ENCODE measurements at places on chromosomes 1 and 21.

DNA sequence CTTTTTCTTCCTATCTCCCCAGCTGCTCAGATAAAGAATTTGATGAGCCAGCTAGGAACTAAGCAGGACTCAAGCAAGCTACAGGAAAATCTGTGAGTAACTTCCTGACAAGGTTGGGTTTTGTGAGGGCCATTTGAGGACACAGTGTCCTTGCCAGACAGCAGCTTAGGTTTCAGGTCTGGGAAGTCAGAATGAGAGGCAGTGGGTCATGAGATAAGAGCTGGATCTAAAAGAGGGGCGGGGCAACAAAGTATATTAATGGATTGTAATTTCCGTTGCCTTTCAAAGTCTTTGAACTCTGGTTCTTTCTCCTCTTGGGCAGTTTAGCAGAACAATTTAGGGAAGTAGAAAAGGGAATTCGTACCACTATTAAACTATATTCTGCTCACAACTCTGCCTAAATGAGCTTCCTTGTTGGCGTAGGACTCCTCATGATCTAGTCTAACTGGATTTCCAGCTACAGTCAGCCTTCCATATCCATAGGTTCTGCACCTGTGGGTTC, 16.6 kb downstream of the STX12 start:
- DNase-seq, result no peak

DNA sequence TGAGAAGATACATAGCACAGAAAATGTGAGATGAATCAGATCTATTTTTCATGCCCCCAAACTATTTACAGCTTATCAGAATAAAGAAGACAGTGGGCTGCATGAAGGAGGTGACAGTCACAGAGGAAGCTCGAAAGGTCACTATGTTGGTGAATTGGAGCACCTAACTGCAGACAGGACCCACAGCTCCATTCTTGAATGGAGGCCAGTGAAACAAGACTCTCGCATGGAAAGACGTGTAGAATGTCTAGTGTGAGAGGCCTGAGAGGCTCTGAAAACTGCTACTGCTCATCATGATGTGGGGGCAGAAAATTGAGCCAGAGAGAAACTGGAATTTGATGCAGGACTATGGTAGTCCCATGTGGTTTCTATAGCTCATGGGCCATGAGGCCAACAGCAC, 60.3 kb upstream of the CCDC190 start:
- DNase-seq, result no peak

DNA sequence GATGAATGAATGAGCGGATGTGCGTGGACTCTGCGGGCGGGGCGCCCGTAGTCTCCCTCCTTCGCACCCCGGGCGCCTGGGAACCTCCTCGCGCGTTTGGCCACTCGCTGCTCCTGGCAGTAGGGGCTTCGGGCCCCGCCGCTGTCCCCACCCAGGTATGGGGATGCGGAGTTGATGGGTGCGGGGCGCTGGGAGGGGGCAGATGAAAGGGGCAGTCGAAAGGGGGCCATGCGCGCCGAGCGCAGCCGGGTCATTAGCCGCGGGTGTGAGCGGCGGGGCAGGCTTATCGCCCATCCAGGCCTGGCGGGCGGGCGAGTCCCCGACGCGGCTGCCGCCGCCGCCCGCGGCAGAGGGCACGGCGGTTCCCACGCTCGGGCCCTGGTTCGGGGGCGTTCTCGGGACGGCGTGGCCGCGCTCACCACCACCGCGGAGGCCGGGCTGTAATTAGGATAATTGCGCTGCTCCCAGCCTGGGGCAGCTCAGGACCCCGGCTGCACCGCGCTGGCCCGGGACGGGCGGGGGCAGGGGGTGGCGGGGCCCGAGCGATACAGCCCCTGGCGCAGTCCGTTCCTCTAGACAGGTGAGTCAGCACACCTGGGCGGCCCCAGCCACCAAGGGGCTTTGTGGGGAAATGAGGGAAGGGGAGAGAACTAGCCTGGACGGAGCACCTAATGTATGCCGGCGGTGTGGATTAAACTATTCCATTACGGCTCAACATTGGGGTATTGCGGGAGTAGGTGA, 22.1 kb upstream of the CITED4 start:
- no peak for DNase-seq

DNA sequence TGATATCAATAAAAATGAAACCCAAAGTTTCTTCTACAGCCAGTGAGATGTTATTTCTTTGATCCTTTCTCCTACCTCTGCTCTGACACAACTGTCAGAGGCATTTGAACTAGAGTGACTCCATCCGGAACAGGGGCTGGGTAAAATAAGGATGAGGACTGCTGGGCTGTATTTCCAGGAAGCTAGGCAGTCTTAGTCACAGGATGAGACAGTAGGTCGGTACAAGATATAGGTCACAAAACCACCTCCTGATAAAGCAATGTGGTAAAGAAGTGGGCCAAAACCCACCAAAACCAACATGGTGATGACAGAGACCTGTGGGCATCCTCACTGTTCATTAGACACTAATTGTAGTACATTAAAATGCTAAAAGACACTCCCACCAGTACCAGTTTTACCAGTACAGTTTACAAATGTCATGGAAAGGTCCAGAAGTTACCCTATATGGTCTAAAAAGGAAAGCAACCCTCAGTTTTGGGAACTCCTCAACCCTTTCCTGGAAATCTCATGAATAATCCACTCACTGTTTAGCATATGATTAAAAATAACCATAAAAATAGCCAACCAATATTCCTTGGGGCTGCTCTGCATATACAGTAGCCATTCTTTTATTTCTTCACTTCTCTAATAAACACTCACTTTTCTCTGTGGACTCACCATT, 96.7 kb downstream of the GABPA start:
- DNase-seq, result no peak

DNA sequence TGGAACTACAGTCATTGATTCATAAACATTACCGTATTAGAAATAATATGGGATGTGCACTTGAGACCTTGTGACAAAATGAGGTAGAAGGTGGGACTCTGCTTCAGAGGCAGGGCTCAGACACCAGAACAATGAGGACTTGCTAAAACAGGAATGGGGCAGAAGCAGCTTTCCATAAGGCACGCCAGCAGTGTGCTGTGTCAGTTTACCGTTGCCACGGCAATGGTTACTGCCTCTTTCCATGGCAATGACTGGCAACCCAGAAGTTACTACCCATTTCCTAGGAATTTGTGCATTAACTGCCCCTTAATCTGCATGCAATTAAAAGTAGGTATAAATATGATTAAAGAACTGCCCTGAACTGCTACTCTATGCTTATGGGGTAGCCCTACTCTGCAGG, 169.0 kb downstream of the CHRM3 start:
- DNase-seq, result no peak

DNA sequence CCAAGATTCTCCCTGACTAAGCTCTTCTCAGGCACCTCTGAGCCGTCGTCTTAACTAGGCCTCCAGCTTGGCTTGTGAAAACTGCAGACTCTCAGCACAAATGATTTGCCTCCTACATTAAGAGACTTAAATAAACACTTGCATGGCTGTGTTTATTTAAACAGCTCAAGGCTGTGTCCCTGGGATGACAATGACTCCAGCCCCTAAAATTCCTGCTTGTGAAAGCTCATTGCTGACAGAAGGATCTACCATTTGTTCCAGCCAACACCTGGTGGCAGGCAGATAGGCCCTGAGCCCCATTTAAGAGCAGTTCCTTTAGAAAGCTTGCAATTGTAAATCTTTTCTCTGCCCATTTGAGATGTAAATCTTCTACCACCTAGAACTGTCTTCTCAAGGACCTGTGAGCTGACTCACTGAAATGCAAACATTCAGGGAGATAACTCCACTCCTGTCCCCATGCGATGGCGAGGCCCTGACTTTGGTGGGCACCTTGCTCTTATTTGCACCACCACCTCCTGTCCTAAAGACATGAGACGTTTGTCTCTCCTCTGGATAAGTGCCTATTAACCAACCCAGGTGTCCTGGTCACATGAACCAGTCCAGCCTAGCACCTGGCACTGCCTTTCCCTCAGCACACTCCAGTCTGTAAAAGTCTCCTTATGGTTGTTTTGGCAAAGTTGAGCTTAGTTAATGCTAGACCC, 15.1 kb upstream of the PCP4 start:
- no peak for DNase-seq

DNA sequence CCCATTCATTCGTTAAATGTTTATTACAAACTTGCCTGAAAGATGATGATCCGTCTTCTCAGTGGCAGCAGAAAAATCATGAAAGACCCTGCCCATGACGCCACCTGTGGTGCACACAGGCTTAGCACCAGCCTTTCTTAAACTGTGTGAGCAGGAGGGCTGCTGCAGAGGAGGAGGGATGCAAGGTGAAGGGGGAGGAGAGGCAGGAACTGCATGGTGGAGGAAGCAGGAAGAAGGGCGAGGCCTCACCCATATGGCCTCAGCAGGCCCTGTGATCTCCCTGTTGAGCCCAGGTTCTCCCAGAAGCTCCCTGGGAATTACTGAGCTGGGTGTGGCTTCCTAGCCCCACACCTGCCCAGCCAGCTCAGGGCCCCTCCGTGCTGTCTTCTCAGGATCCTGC, 25.0 kb upstream of the RD3 start:
- no peak for DNase-seq

- DNase-seq, result no peak
These were observed 60.0 kb downstream of the LTN1 start for GRCh38 chr21:28932717-28933116.

- DNase-seq, result no peak
These were observed 26.3 kb downstream of the STK40 start for GRCh38 chr1:36359383-36359782.

GRCh38 chr1:70397013-70397412, 14.1 kb upstream of the CTH start:
- DNase-seq, result no peak

DNA sequence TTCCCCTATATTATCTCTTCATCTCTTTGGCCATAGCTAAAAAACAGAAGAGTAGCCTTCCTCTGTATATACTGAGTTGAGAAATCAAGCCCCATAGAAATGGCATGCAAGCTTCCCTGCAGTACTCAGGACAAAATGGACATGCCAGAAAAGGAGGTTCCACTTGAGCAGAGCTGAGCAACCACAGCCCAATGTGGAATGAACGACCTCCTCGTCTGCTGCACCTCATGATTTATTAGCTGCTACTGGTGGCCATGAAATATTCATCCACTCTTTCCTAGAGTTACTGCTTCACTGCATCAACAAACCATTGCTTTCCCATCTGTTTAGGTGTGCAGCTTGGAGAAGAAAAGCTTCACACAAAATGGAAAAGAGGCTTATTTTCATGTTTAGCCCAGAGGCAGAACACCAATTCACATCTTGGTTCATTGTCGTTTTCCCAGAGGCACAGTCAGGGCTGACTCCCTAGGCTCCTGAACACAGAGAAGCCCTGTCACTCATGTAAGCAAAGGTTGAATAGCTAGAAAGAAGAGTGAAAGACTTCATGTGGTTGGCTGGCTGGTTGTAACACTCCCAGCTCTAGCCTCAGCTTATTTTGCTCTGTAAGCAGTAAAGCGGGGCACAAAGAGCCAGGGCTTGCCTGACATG, 148.0 kb downstream of the TSEN15 start:
- DNase-seq, result no peak

Data from activated naive CD4-positive, alpha-beta T cell treated with Interleukin-2 at 50 U/mL for 16 hours (primary cell).